Activated CD8-positive, alpha-beta T cell treated with anti-CD3 and anti-CD28 coated beads for 36 hours (primary cell): ENCODE measurements at places on chromosomes 4 and X.

DNA sequence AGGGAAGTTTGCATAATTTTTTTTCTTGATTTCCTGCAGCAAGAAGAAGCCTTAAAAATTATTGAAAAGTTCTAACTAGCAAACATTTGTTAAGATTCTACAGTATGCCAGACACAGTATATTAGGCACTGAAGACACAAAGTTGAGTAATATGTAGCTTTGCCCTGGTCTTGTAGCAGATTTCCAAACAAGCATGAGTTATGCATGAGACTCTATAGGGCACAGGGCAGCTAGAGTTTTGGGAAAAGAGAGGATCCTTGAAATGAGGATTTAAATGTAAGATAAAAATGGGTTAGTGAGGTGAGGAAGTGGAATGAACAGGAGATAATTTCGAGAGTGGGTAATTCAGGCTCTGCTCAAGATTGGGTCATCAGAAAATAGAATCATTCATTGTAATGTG is 8.6 kb upstream of the GPRIN3 start:
- DNase-seq: no peak

DNA sequence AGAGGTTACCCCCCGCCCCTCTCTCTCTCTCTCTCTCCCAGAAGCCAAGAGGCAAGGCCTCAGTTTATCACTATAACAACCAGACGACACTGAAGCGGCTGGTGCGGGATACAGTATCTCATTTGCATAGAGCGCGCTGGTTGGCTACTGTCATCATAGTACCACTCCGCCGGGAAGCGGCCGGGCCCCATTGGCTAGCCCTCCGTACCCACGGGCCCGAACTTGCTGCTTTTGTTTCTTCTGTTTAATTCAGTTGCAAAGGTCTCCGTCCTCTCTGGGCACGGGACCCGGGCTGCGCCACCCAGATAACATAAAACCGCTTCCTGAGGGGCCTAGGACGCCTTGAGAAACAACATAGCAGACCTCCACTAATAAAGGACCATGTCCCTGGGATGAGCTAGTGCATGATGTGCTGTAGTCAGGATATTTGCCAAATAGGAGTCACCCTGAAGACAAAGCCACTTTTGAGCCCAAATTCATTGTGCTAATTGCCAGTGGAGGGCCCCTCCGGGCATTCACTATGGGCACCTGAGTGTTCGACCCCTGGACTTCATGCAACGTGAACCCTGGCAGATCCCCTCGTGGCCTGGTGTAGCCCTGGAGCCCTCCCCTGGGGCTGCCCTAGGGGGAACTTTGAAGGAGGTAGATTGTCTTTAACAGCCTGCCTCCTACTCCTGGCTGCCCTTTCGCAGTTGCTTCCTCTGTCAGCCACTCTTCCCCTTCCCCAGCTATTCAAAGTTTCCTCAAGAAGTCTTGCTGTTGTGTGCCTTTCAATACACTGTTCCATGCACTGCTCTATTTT is at the start of gene PCYT1B:
TSS of gene PCYT1B (minus strand) at position 91 of the 802 bp plus-strand sequence. CDS start 242 bp downstream, outside the sequence.
- DNase-seq: peak; percentile 78

DNA sequence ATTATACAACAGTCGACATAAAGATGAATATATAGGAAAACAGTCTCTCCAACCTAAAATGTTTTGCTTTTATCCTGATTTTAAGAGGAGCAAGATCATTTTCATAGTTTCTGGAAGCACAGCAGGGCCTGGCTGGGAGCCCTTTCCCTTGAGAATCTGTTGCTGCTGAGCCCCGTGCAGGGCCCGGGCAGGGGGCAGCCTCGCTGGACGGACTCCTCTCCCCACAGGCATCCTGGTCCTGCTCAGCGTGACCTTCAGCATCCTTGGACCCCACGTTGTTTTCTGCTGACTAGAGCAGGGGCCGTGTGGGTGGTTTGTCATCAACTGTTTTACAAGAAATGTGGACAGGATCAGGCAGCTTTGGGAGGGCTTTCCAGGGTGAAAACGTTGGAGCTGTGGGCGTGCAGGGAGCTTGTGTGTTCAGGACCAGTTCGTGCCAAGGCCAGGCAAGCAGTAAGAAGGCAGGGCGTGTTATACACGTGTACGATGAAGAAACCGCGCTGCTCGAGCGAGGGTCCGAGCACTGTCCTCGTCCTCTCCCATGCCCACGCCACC is 25.0 kb downstream of the CPZ start:
- DNase-seq: no peak

GRCh38 chr4:7196736-7197135 is 4.4 kb downstream of the SORCS2 start:
- DNase-seq: no peak

DNA sequence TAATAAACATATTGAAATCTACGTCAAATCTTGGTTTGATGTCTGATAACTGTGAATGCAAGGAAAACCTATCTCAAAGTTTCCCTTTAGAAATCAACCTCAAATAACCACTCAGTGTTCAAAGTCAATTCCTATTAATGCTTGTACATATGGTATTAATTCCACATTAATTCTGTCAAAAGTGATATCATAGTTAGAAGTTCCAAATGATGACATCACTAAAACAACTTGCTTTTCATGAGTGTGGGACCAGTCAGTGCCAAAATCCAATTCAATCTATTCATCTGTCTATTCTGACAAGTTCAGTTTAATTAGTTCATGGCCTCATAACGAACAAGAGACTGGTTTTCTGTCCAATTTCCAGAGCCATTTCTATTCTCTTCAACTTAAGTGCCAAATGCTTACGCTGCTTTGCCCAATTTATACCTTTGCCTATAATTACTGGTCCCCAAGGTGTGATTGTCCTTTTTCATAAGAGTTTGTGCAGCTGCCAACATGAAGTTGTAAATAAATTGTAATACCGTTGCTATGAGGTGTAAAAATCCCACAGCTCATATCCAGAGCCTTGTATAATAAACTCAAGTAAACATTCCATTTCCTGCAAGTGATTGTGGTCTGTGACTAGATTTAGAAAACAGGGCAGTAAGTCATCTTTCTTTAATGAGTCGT is 476.2 kb downstream of the RAB28 start:
- DNase-seq: no peak

DNA sequence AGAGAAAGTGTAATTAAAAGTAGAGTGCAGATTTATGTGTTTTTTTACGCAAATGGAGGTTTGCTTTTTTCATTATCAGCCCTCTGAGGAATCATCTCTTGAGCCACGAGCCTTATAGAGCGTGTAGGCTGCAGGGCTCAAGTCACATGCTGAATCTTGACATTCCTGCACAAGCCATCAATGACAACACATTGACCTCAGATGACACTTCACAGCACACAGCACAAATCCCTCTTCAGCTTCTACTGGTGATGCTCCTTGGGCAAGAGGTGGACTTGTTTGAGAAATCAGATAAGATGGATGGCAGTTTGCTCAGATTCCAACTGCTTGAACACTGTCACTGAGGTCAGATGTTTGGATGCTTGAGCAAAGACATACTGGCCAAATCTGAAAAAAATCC is 250.6 kb downstream of the SNCA start:
- DNase-seq: no peak

GRCh38 chrX:51837921-51838320 is 55.5 kb upstream of the MAGED1 start:
- DNase-seq: no peak

- DNase-seq: no peak
These were observed 296.1 kb downstream of the TRIML1 start for GRCh38 chr4:188435381-188435780.

GRCh38 chr4:183969596-183969995 is 64.5 kb downstream of the STOX2 start:
- no peak for DNase-seq

- peak; percentile 32 for DNase-seq
These were observed 760 bp downstream of the TMEM165 start for GRCh38 chr4:55396308-55397125.

- no peak for DNase-seq
These were observed 32.7 kb upstream of the SLC25A4 start for GRCh38 chr4:185110375-185110823.

DNA sequence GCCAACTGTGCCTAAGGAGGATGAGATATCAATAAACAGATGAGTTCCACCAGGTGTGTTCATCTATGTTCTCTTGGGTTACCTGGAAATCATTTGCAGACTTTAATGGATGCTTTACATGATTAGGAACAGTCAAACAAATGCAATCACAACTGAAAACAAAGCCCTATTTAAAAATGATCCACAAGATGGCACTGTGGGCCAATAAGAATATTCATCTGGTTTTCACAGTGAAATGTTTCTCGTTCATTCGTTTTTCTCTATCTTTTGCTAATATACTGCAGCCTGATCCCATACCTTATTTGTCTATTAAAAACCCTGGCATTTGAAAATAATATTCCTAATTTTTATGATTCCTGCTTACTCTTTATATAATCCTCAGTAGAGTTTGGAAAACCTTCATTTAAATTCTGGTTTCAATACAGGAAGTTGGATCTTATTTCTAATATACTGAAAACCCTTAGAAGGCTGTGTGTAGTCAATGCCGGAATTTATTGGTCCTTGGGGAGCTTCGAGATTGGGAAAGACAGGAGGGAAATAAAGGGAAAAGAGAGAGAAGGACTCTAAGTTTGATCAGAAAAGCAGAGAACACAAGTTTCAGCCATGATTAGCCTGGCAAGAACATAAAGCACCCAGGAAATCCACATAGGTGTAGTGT is 63.8 kb upstream of the TAPT1 start:
- DNase-seq: no peak

DNA sequence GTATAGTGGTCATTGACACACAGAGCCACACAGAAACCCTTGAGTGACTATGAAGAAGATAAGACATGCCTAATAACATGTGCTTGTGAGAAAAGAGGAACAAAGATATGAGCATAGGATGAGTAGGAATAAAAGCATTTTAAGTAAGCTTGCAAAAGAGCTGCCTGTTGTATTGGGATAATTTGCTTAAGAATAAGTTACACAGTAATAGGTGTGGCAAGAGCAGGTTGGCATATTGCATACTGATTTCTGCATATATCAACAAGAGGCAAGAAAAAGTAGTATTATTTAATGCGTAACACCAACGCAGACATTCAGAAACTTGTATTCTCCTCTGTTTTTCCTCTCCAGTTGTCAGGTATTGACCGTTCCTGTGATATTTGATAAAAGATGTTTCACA is 111.5 kb upstream of the UGT8 start:
- DNase-seq: no peak

DNA sequence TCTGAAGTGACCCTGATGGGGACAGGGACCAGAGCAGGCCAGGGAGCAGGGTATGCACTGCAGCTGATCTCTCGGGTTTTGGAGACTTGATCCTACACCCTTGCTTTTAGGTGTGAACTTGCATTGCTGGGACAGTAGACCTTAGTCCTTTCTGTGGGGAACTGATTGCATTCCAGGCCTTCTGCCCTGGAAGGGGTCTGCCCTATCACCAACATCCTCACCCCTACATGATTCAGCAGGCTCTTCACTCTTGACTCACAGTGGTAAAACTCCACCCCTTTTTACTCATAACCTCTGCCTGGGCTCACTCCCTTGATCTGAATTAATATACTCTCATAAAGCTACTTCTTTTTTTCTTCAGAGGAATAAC is 6.6 kb upstream of the DDX60L start:
- peak; percentile 12 for DNase-seq

GRCh38 chrX:15915959-15916703 is 61.5 kb upstream of the AP1S2 start:
- no peak for DNase-seq

- no peak for DNase-seq
These were observed 27.1 kb upstream of the IL15 start for GRCh38 chr4:141609243-141609642.

- no peak for DNase-seq
These were observed 28.7 kb downstream of the ADH6 start for GRCh38 chr4:99190336-99190735.

- DNase-seq: no peak
These were observed 182.5 kb upstream of the INTU start for GRCh38 chr4:127450276-127450675.

GRCh38 chr4:165204462-165204830 is 2.9 kb upstream of the KLHL2 start:
- peak; percentile 54 for DNase-seq

DNA sequence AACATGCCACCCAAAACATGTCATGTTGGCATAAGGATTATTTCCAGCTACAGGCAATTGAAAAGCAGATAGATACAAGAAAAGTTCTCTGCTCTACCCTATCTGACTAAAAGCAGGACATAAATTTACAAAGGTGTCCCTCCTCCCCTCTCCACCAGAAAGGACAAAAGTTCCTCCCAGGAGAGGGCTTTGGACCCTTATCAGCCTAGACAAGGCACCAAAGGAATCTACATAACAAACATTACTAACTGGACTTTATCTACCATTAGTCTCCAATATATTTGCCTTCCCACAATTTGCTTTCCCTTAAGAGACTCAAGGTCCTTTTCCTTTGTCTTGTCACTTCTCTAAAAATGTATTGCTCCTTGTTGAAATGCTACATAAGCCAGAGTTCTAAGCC is 55.6 kb downstream of the ADGRA3 start:
- DNase-seq: no peak

DNA sequence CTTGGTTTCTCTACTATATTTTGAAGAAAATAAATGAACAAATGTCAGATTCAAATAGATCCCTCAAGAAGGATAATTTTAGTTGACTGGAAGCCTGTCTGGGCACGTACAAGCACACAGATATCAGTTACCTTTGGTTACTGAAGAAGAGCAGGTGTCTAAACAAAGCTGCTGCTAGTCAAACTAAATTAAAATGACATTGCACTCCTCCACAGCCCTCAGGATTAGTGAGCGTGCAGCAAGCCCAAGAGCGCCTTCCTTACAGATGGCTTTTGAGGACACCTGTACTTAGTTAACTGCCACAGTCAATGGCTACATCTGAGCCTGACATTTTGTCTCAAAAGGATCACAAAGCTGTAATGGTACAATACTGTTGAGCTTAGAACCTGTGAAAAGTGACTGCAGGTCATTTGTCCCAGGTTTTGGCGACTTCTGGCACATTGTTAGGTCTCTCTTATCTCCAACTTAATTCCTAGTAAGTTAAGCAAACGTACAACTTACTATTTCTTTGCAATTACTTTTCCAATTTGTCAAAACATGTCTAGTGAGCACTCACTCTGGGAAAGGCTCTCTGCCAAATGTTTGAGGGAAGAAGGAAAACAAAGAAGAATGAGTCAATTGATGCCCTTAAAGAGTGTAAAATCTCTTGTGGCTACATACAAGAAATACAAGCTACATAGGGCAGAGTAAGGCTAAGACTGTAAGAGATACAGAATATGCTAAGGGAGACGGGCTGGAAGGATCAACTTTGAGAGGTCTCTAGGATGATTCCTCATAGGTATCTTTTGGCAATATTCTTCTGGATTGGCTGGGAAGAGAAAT is 25.6 kb upstream of the DAPP1 start:
- DNase-seq: no peak

DNA sequence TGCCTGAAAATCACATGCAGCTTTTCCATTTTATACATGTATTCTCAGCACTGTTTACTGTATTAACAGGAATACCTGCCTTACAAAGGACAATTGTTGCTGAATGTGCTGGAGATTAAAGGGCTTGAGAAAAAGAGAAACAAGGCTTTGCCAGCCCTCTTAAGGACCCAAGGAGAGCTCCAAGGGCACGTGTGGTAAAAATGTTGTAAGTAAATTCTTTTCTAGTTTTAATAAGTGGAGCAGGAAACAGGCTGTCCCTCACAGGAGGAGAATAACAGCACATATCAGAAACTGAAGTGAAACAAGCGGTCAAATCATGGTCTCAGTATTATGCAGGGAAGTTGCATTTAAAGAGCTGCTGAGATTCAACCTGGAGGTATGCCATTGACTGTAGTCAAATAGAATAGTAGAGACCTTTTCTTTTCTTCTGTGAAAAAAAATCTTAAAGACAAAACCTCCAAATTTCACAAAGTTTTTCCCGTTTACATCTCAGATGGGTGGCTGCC is 18.5 kb downstream of the IGFBP7 start:
- DNase-seq: no peak
